ENCODE measurements at places on chromosomes 3 and 15. TPM values are rescaled to one million over a fixed set of nuclear protein-coding genes. Genes with fewer than 3 reads are reported as not detected.
A peak's percentile ranks its signal among the peaks of the same experiment; 100 is the strongest.

GRCh38 chr3:42205800-42206514 is 60.0 kb downstream of the CCK start:
- no peaks in the 10 kb centered on the region for H3K27me3 ChIP-seq
- no peaks in the 10 kb centered on the region for H3K4me1 ChIP-seq
- peaks cover 35% of the 10 kb centered on the region for H3K36me3 ChIP-seq

DNA sequence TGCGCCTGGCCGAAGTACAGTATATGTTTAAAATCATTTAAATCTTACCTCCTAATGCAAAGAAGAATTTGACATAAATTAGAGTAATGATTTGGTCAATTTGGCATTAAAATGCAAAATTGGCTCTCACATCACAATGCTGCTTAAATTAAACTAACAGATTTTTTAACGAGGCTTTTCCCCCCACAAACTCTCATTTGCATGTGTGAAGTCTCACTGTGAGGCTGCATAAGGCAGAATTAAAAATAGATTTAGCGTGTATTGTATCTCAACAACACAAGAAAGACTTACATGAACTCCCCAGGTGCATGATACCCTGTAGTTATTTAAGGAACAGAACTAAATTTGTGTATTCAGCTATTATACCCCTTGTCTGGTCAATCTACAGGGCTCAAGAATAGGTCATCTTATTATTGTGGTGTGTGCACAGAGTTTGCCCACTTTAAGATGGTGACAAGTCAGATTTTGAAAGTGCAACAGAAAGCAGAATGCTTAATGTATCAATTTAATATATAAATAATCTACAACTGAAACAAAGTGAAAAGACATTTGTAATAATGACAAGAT is 897.9 kb downstream of the EPHA3 start:
- no peak overlapping the region for H3K4me3 ChIP-seq
- no peaks in the 10 kb centered on the region for H3K36me3 ChIP-seq
- peaks cover 8% of the 10 kb centered on the region for H3K4me1 ChIP-seq

- H3K27ac ChIP-seq: peak overlapping the region; percentile 40
- DNase-seq: no peak
- H3K4me3 ChIP-seq: peak overlapping the region; percentile 17
- H3K36me3 ChIP-seq: no peaks in the 10 kb centered on the region
- no peaks in the 10 kb centered on the region for H3K27me3 ChIP-seq
- H3K4me1 ChIP-seq: peaks cover 9% of the 10 kb centered on the region
Observed at GRCh38 chr3:30269751-30270445, 336.5 kb upstream of the TGFBR2 start.

- no peak overlapping the region for H3K27ac ChIP-seq
- DNase-seq: no peak
Observed at GRCh38 chr15:58307313-58307961, 124.4 kb upstream of the LIPC start.

- no peaks in the 10 kb centered on the region for H3K27me3 ChIP-seq
- no peak for DNase-seq
- no peak overlapping the region for H3K4me3 ChIP-seq
- H3K36me3 ChIP-seq: no peaks in the 10 kb centered on the region
- H3K27ac ChIP-seq: no peak overlapping the region
- H3K4me1 ChIP-seq: no peaks in the 10 kb centered on the region
Observed at GRCh38 chr15:44812029-44812517, 75.7 kb downstream of the TRIM69 start.

DNA sequence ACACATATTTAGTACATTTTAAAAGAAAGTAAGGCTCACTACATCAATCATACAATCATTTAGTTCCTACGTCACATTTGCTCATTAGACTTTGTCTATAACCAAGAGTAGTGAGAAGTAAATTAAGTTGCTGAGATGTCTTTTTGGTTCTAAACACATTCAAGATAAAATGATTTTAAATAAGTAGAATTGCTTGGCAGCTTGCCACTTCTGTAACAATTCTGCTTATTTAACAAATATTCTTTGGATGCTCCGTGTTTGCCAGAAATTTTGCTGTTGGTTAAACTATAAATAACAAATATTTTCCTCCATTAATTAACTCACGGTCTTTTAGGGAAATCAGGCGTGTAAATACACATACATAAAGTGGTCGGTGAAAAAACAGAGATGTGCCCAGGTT is 18.3 kb downstream of the SUCNR1 start:
- H3K27me3 ChIP-seq: no peaks in the 10 kb centered on the region
- H3K4me1 ChIP-seq: no peaks in the 10 kb centered on the region
- no peak overlapping the region for H3K4me3 ChIP-seq
- no peak for DNase-seq

DNA sequence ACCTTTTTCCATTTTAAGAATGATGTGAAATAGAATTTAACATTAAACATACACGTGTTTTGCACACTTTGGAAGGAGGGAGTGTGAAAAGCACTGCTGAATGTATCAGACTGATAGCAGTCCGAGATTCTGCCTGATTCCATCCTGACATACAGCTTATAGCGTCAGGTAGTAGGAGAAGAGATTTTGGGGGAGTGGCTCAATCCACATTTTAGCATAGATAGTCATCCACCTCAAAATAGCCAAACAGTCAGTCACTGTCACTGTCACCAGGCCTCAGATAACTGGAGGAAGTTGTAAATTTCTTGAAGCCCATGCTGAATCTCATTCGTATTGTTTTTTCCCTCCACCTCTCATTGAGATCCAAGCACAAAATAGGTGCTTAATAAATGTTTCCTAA is 35.4 kb upstream of the ARHGEF26 start:
- H3K27me3 ChIP-seq: no peaks in the 10 kb centered on the region
- H3K4me1 ChIP-seq: no peaks in the 10 kb centered on the region
- no peak overlapping the region for H3K4me3 ChIP-seq
- H3K36me3 ChIP-seq: no peaks in the 10 kb centered on the region
- DNase-seq: no peak
- no peak overlapping the region for H3K27ac ChIP-seq

- H3K27me3 ChIP-seq: no peaks in the 10 kb centered on the region
- peaks cover 60% of the 10 kb centered on the region for H3K36me3 ChIP-seq
- no peak overlapping the region for H3K27ac ChIP-seq
- no peak for DNase-seq
Observed at GRCh38 chr3:12918231-12918630, 76.9 kb upstream of the RPL32 start.

DNA sequence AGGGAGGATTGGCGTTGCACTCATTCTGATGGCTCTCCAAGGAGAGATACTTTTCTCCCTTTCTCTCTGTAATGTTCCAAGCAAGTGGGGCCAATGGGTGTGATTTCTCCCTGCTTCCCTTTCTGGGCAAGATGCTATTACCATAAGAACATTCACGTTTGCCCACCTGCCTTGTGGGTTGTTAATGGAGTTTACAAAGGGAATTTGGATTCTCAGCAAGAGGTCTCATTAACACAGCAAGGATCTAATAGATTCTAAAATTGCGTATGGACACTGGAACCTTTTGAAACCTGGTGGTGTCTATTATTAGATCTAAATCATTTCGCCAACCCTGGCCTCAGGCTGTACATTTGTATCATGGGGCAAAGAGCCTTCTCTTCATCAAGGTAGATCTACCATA is 74.1 kb downstream of the SLCO3A1 start:
- H3K4me1 ChIP-seq: peaks cover 42% of the 10 kb centered on the region
- H3K36me3 ChIP-seq: no peaks in the 10 kb centered on the region
- no peaks in the 10 kb centered on the region for H3K27me3 ChIP-seq
- peak overlapping the region; percentile 37 for H3K27ac ChIP-seq
- H3K4me3 ChIP-seq: peak overlapping the region; percentile 41

DNA sequence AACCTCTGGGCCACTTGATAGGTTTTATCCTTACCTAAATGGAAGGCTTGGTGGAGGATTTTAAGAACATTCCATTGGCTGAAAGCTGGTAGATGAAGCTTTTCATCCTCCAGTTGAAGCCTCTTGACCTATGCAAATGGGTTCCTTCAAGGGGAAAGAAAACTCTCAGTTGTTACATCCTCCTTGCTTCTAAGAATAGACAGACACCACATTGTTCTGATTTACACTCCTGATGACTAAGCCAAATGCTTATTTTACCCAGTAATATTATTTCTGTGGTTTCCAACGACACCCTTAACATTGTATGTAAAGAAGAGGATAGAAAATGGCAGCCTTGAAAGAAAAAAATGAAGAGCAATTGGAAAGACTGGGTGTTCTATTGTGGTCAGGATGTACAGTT is 480.5 kb downstream of the OTOL1 start:
- no peaks in the 10 kb centered on the region for H3K27me3 ChIP-seq
- H3K4me1 ChIP-seq: no peaks in the 10 kb centered on the region
- no peak overlapping the region for H3K4me3 ChIP-seq

DNA sequence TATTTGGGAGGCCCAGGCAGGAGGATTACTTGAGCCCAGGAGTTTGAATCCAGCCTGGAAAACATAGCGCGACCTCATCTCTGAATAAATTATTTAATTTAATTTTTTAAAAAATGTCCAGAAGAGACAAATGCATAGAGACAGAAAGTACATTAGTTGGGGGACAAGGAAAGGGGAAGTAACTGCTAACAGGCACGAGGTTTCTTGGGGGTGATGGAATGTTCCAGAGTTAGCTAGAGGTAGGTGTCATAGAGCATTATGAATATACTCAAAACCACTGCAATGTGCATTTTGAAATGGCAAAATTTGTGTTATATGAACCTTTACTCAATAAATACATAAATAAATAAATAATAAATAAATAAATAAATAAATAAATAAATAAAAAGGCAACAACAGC is 31.7 kb upstream of the CYP11A1 start:
- no peak overlapping the region for H3K27ac ChIP-seq
- H3K36me3 ChIP-seq: no peaks in the 10 kb centered on the region
- H3K4me3 ChIP-seq: no peak overlapping the region
- no peak for DNase-seq
- no peaks in the 10 kb centered on the region for H3K27me3 ChIP-seq
- H3K4me1 ChIP-seq: peaks cover 2% of the 10 kb centered on the region

GRCh38 chr15:29633971-29634370 is 188.3 kb downstream of the TJP1 start:
- H3K36me3 ChIP-seq: no peaks in the 10 kb centered on the region
- no peak overlapping the region for H3K4me3 ChIP-seq
- no peak for DNase-seq
- no peak overlapping the region for H3K27ac ChIP-seq
- H3K4me1 ChIP-seq: no peaks in the 10 kb centered on the region

- DNase-seq: no peak
- H3K27me3 ChIP-seq: no peaks in the 10 kb centered on the region
- H3K27ac ChIP-seq: no peak overlapping the region
- H3K36me3 ChIP-seq: peaks cover 2% of the 10 kb centered on the region
- H3K4me3 ChIP-seq: no peak overlapping the region
Observed at GRCh38 chr3:127670761-127671522, 1.8 kb upstream of the ABTB1 start.

GRCh38 chr15:83127547-83128150 is 20.2 kb downstream of the TM6SF1 start:
- DNase-seq: no peak
- no peak overlapping the region for H3K27ac ChIP-seq
- H3K36me3 ChIP-seq: no peaks in the 10 kb centered on the region
- H3K4me1 ChIP-seq: no peaks in the 10 kb centered on the region

DNA sequence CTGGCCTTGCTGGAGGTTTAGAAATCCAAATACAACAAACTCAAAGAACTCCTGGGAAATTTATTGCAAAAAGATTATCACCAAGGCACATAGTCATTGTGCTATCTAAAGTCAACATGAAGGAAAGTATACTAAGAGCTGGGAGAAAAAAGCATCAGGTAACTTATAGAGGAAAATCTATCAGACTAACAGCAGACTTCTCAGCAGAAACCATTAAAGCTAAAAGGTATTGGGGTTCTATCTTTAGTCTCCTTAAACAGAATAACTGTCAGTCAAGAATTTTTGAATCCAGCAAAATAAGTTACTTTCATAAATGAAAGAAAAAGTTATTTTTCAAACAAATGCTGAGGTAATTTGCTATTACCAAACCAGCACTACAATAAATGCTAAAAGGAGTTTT is 8.0 kb downstream of the OR5K3 start:
- no peak overlapping the region for H3K27ac ChIP-seq
- H3K36me3 ChIP-seq: no peaks in the 10 kb centered on the region
- no peak for DNase-seq
- H3K27me3 ChIP-seq: no peaks in the 10 kb centered on the region

GRCh38 chr3:15875016-15875689 is 77.4 kb upstream of the ANKRD28 start:
- DNase-seq: no peak
- H3K36me3 ChIP-seq: no peaks in the 10 kb centered on the region
- no peaks in the 10 kb centered on the region for H3K27me3 ChIP-seq
- no peaks in the 10 kb centered on the region for H3K4me1 ChIP-seq
- H3K27ac ChIP-seq: no peak overlapping the region

DNA sequence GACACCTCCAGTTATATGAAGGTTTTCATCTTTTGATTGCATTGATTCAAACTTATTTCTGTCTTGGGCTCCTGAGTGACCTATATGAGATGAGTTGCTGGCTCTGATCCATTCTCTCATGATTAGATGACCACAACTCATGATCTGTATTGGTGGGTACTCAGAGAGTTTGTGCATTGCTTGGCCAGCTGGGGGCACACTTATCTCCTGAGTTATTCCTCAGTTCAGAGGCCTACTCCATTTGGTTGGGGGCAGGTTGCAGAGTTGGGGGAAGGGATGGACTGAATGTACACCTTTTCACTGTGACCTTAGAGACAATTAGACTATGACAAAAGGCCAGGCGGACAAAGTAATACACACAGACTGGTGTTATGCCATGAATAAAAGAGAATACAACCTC is 166.2 kb upstream of the SEMA6D start:
- no peaks in the 10 kb centered on the region for H3K27me3 ChIP-seq
- no peak overlapping the region for H3K27ac ChIP-seq
- DNase-seq: no peak

DNA sequence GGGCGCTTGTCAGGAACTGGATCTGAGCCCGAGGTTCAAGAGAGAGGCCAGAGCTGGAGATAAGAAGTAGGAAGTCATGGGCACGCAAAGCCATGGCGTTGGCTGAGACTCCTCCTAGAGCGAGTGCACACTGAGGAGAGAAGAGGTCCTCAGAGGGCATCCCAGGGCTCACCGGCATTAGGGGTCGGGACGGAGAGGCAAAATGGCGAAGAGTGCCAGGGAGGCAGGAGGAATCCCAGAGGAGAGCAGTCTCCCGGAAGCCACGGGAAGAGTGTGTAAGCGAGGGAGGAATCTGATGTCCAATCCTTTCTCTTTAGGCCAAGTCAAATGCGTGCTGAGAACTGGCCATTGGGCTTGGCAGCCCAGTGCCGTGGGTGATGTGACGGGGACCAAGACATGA is 24.0 kb downstream of the EFCC1 start:
- no peak for DNase-seq
- H3K4me1 ChIP-seq: no peaks in the 10 kb centered on the region
- no peaks in the 10 kb centered on the region for H3K27me3 ChIP-seq
- no peaks in the 10 kb centered on the region for H3K36me3 ChIP-seq
- H3K4me3 ChIP-seq: no peak overlapping the region

DNA sequence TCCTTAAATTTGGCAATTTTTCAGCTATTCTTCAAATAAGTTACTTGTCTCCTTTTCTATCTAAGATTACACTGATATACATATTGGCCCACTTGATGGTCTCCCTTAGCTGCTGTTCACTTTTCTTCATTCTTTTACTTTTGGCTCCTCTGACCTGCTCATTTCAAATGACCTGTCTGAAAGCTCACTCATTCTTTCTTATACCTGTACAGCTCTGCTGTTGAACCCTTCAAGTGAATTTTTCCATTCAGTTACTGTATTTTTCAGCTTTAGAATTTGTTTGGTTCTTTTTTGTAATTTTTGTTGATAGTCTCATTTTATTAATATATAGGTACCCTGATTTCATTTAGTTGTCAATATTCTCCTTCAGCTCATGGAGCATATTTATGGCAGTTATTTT is 39.7 kb downstream of the MNS1 start:
- H3K27me3 ChIP-seq: no peaks in the 10 kb centered on the region
- no peak overlapping the region for H3K27ac ChIP-seq
- H3K36me3 ChIP-seq: no peaks in the 10 kb centered on the region
- DNase-seq: no peak

The FAN1 gene
- total RNA-seq: 14.5 TPM

The SCN5A gene
- 14.4 TPM for total RNA-seq

The RARB gene
- total RNA-seq: 12.3 TPM

The FEZF2 gene
- total RNA-seq: not detected

The PIERCE2 gene
- 12.6 TPM for total RNA-seq
